ENCODE measurements at places on chromosomes 3 and 15.

- no peak for DNase-seq
- H3K4me1 ChIP-seq = peaks cover 39% of the 10 kb centered on the region
- H3K4me3 ChIP-seq = no peak overlapping the region
These were observed 232.4 kb downstream of the NFKBIZ start for GRCh38 chr3:102081572-102082289.

GRCh38 chr3:60013241-60013640 is 963.4 kb upstream of the CFAP20DC start:
- DNase-seq = no peak
- no peak overlapping the region for H3K4me3 ChIP-seq
- no peaks in the 10 kb centered on the region for H3K27me3 ChIP-seq
- peak overlapping the region; percentile 92 for H3K27ac ChIP-seq
- H3K36me3 ChIP-seq = peaks cover 72% of the 10 kb centered on the region

DNA sequence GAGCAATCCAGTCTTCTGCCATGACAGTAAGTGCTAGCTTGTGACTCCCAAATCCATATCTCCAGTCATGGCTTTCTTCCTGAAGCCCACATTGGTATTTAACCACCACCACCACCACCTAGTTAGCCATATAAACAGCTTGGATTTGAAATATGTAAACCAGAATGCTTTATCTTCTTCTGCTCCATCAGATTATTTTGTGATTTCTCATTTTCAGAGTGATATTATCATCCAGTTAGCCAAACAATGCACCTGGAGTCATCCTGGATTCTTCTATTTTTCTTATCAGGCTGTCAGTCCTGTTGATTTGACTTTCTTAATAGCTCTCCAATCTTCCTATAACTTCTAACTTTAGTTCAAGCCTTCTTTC is 124.3 kb upstream of the PTX3 start:
- H3K36me3 ChIP-seq = no peaks in the 10 kb centered on the region
- no peaks in the 10 kb centered on the region for H3K27me3 ChIP-seq
- DNase-seq = no peak
- no peak overlapping the region for H3K4me3 ChIP-seq
- H3K4me1 ChIP-seq = no peaks in the 10 kb centered on the region

- peaks cover 23% of the 10 kb centered on the region for H3K27me3 ChIP-seq
- H3K27ac ChIP-seq = peak overlapping the region; percentile 70
- H3K4me1 ChIP-seq = peaks cover 73% of the 10 kb centered on the region
These were observed 216.1 kb downstream of the SV2B start for GRCh38 chr15:91316126-91316525.

DNA sequence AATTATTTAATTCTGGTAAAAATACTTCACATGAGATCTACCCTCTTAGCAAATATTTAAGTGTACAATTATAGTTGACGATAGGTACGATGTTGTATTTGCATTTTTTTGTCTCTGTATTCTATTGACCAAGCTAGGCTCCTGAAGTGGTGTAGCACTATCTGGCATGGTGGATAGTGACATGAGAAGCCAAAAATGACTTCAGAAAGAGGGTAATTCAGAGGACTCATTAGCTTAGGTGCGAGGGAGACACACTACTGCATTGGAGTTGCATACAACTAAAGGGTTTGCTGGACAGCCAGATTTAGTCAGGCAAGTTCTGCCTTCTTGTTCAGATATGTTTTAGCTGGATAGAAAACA is 50.6 kb downstream of the KBTBD8 start:
- H3K4me3 ChIP-seq = no peak overlapping the region
- H3K4me1 ChIP-seq = no peaks in the 10 kb centered on the region
- peaks cover 8% of the 10 kb centered on the region for H3K27me3 ChIP-seq
- H3K27ac ChIP-seq = no peak overlapping the region
- DNase-seq = no peak

DNA sequence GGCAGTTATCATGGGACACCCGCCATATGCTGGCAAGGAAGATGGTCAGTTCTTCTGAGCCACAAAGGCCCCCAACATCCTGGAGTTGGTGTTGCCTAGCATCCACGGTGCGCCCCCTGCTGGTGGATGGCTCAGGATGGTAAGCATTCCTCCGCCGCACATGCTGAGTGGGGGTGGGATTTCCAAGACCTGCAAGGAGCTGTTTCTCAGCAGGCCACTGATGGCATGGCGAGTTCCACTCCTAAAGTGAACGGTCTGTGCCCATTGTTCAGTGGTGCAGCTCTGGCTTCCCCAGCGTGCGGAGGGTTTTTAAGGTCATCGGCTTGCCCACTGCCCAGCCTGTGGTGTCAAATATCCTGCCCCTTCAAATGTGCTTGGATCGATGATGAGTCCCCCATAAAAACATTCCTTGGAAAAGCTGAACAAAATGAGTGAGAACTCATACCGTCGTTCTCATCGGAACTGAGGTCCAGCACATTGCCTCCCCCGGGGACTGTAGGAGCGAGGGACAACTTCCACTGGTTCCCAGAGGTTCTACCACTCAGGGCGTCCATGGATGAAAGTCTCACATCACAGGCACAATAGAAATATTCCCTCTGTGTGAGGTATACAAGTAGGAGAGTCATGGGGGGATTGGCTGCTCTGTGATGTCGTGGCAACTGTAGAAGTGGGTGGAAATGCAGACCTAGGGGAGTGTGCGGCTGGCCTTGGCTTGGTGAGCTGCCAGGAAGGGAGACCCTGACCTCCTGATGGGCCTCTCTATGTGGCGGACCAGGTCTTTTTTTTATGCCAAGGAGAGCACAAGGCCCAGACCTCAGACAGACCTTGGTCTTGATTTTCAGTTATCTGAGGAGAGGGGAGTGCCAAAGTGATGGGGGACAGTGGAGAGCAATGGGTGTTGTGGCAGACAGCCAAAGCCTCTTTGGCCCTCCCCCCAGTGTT is 102.0 kb downstream of the SNRPN start:
- H3K4me3 ChIP-seq = no peak overlapping the region
- no peaks in the 10 kb centered on the region for H3K4me1 ChIP-seq
- DNase-seq = no peak
- H3K36me3 ChIP-seq = peaks cover 90% of the 10 kb centered on the region
- no peak overlapping the region for H3K27ac ChIP-seq

DNA sequence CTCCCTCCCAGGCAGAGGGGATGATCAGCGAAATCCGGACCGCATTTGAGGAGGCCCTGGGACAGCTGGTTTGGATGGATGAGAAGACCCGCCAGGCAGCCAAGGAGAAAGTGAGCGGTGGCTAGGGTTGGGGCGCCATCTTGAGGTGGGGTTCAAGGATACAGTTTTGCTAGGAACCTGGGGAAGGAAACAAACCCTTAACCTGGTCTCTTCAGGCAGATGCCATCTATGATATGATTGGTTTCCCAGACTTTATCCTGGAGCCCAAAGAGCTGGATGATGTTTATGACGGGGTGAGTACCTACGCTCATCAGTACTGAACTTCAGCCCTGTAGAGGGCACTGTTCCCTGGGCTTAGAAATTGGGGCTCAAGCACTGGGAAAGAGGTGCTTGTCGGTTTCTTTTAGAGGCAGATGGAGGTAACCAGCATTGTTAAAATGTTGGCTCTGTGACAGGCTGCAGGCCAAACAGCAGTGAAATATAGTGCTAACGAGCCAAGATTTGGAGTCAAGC is 9.6 kb upstream of the PSMD2 start:
- H3K27ac ChIP-seq = no peak overlapping the region
- peaks cover 7% of the 10 kb centered on the region for H3K27me3 ChIP-seq
- H3K4me3 ChIP-seq = no peak overlapping the region
- no peaks in the 10 kb centered on the region for H3K36me3 ChIP-seq
- DNase-seq = peak; percentile 66

- H3K27ac ChIP-seq = no peak overlapping the region
- H3K4me3 ChIP-seq = no peak overlapping the region
- H3K27me3 ChIP-seq = peaks cover 9% of the 10 kb centered on the region
- no peaks in the 10 kb centered on the region for H3K4me1 ChIP-seq
These were observed 9.2 kb downstream of the ASB14 start for GRCh38 chr3:57283334-57283733.

DNA sequence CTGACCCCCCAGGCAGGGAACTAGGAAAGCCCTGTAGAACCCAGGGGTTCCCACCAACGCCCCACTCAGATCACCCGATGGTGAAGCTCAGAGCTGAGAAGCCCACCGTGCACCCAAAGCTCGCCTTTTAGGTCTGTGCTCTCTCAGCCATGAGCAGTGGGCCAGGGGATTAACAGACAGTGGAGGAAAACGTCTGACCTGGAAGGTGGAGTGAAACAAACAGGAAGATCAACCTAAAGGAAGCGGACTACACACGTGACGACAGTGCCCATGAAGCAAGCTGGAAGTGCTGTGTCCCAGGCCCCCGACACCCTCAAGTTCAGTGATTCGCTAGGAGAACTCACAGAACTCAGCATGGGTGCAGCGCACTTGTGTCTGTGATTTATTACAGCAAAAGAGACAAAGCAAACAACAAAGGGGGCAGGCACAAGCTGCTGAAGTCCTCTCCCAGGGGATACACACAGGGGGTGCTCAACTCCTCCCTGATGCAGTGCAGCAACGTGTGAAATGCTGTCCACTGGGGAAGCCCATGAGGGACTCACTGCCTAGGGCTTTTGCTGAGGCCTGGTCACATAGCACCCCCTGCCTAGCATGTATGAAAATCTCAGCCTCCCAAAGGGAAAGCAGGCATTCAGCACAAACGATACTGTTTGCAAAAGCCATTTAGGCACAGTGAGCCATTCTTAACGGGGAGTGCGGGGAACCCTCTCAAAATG is 43.5 kb downstream of the CFAP92 start:
- no peak overlapping the region for H3K27ac ChIP-seq
- H3K4me1 ChIP-seq = no peaks in the 10 kb centered on the region
- H3K4me3 ChIP-seq = no peak overlapping the region
- H3K36me3 ChIP-seq = no peaks in the 10 kb centered on the region

DNA sequence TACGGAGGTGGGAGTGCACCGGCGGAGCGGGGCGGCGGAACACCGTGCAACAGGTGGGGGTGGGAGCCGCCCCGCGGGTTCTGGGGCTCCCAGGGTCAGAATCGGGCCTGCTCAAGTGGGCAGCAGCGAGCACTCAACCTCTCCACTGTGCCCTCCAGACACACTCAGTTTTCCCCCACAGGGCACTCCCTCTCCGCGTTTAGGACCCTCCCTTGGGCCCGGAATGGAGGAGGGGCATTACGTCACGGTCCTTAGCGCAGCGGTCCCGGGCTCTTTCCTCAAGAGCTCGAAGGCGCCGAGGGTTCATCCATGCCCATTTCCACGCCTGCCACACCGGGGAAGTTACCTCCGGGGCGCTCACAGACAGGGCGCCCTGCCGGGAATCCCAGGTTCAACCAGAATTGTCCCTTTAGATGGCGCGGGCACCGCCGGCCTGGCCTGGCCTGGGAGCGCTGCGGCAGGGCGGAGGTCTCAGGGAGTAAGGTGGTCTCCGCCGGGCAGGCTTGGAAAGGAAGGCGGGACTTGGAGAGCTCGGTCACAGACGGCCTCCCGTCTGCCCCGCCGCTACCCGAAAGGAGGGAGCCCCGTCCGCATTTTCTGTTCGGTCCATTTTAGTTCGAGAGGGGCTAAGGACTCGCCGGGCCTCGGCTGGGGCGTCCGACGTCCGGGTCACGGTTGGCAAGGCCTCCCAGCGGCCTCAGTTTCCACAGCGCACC is 5.1 kb downstream of the RNU6-1 start:
- H3K4me3 ChIP-seq = peak overlapping the region; percentile 26
- peaks cover 48% of the 10 kb centered on the region for H3K4me1 ChIP-seq
- peaks cover 78% of the 10 kb centered on the region for H3K27me3 ChIP-seq
- H3K27ac ChIP-seq = no peak overlapping the region
- peaks cover 2% of the 10 kb centered on the region for H3K36me3 ChIP-seq
- DNase-seq = no peak
